Lung (tissue), 17 donors: ENCODE measurements at places on chromosomes 3 and 15.
A peak's percentile ranks its signal among the peaks of the same experiment; 100 is the strongest.

- no peak for DNase-seq
Measured at GRCh38 chr15:58419803-58420524, 11.8 kb upstream of the LIPC start.

- no peak for DNase-seq
Measured at GRCh38 chr3:147705651-147706051, 296.5 kb downstream of the ZIC1 start.

DNA sequence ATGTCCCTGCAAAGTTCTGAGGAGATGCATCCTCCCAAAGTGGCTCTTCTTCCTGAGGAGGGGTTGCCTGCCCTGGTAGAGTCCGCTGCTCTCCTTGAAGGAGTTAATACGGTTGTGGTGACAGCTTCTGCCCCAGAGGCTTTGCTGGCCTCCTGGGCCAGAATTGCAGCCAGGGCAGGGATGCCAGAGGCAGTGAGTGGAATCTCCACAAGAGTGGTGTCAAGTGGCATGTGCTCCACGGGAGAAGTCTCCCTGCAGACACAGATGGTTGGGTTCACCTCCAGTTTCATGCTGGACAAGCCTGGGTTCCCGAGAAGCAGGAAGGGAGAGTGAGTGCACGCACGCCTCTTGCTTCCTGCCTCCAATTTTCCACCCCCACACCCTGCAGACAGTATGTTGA is 105.5 kb downstream of the SLC25A26 start:
- no peak for DNase-seq

DNA sequence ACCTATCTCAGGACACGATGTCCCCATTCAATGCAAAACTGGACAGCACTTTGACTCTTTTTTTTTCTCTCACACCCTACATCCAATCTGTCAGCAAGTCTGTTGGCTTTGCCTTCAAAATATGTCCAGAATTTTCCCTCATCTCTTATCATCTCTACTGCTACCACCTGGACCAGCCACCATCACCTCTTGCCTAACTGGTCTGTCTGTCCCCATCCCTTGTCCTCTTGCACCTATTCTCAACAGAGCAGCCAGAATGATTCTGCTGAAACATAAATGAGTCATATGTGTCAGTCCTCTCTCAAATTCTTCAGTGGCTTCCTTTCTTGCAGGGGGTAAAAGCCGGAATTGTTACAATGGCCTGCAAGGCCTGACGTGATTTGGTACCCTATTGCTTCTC is 105.8 kb downstream of the CYP19A1 start:
- no peak for DNase-seq

DNA sequence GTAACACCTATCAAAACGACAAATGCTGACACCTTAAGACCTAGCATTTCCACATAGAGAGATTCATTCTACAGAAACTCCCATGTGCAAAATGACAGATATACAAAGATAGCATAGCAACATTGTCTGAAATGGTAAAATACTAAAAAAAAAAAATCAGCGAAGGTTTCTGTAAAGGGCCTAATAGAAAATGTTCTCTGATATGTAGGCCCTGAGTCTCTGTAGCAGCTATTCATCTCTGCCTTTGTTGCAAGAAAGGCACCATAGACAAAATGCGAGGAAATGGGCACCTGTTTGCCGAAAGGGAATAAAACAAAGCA is 631 bp upstream of the MFGE8 start:
- no peak for DNase-seq

DNA sequence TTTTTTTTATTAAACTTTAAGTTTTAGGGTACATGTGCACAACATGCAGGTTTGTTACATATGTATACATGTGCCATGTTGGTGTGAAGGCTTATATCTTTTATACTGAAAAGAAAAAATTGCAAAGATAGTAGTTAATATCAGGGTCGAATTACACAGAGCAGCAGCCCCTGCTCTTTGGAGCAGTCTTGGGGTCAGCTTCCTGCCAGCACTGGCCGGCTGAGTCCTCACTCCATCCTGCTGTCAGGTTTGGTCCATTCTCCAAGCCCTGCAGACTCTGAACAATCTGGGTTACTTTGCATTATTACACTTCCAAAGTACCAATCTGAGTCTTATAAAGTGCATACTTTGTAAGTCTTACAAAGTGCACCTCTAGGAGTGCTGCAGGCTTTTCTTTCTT is 66.0 kb downstream of the COL8A1 start:
- no peak for DNase-seq

DNA sequence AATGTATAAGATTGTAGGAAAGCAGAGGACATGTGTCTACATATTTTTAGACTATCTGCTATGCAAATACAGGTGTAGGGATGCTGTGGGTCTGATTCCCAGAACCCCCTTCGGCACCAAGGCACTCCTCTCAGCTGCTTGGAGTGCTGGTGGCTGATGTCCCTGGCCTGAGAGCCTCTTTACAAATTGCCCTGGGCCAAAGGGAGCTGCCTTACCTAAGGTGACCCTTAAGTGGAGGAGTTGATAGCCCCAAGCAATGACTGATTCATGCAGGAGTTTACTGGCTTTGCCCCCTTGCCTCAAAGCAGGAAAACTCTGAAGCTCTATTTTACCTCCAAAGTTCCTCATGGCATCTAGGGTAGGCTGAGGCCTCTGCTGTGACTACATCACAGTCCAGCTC is 83.0 kb downstream of the ZNF385D start:
- no peak for DNase-seq

GRCh38 chr15:80590761-80591355 is 104.3 kb upstream of the ABHD17C start:
- DNase-seq: no peak

DNA sequence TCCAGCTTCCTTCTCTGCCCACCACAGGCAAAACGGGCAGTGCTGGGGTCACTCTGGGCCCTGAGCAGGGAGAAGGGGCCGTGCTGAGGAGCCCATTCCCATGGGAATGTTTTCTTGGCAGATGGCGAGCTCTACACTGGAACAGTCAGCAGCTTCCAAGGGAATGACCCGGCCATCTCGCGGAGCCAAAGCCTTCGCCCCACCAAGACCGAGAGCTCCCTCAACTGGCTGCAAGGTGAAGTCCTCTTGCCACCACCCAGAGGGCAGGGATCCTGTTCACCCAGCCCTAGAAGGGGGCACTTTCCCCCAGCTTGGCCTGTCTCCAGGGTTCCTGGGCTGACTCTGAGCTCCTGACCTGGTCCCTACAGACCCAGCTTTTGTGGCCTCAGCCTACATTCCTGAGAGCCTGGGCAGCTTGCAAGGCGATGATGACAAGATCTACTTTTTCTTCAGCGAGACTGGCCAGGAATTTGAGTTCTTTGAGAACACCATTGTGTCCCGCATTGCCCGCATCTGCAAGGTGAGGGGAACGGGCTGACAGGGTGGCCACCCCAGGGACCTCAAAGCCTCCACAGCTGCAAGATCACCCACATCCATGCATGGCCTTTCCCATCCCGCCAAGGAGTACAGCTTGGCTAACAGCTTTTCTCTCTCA is 12.4 kb downstream of the CIB1 start:
- DNase-seq: peak; percentile 84

GRCh38 chr3:23919628-23920027 is 2.7 kb downstream of the RPL15 start:
- DNase-seq: no peak
